Hematopoietic multipotent progenitor cell (in vitro differentiated cells): ENCODE measurements at places on chromosomes 13 and 19.

DNA sequence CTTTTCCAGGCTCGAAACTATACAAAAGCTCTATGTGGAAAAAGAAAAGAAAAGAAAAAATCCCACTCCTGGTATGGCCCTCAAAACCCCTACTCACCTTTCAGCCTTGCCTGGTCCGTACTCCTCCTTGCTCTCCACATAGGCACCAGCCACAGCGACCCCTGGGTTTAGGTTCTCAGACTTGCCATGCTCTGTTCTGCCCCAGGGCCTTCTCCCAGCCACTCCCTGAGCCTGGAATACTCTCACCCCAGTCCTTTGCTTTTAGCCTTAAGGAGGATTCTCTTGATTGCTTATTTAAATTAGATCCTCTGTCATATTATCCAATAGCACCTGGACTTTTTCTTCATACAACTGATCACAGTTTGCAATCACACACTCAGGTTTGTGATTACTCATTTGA lies 522.5 kb downstream of the DIAPH3 start:
- DNase-seq = no peak

DNA sequence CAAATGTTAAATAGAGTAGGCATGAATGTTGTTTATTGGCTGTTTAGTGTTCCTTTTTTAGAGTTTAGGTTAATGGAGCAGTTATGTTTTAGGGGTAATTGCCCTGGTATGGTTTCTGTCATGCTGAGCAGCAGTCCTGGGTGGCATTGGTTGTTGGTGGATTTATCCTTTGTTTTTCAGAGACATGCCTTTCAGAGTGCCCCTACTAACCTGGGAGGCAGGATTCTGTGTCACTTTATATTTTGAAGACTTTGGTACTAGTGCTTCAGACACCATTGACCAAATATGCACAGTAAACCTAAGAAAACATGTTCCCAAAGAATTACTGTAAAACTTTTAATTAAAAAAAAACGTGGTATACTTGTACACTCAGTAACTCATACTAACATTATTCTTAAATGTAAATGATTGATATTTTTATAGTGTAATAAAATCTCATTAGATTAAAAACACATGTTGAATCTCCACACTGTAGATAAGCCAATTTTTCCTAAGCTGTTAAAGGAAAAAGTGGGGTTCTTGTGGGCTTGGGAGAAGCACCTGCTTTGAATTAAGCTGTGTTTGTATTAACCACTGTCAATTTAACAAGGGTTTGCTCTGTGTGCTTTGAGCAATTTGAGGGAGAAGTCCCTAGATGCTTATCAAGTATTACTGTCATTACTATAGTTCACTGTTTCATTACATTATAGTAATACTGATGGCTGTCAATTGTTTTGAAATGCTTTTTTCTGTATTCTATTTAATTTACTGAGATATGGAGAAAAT lies 133.2 kb downstream of the LMO7 start:
- DNase-seq = no peak

- no peak for DNase-seq
These were observed 1881.5 kb upstream of the PCDH20 start for GRCh38 chr13:63297163-63297562.

DNA sequence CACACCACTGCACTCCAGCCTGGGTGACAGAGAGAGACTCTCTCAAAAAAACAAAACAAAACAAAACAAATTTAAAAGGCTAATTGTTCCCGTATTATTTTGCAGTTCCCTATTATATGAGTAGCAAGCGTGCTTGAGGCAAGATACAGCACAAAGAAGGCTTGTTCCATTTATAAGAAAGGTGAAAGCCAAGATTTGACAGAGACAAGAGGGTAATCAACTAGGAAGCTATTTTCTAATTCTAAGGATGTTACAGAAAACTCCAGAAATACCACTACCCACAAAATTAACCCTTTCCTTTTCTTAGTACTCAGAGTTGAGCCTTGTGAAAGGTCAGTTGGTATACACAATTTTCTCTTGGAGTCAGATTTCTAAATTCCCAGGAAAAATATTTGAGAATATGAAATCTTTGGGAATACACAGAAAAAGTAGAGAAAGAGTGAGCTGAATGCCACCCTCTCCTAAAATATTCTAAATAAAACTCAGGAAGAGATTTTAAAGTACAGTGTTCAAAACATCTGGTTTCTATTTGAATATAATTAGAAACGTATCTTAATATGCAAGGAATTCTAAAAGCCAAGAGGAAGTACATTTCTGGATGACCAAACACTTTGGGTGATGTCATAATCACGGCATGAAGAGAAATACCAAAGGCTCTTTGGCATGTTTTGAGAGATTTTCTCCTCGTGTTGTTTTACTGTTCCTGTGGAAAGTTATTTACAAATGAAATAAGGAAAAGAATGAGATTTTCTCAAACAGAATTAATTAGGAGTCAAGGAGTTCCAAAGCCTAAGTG lies 63.0 kb upstream of the FLT1 start:
- no peak for DNase-seq

GRCh38 chr13:113472355-113473025 lies 18.0 kb downstream of the DCUN1D2 start:
- DNase-seq = no peak

DNA sequence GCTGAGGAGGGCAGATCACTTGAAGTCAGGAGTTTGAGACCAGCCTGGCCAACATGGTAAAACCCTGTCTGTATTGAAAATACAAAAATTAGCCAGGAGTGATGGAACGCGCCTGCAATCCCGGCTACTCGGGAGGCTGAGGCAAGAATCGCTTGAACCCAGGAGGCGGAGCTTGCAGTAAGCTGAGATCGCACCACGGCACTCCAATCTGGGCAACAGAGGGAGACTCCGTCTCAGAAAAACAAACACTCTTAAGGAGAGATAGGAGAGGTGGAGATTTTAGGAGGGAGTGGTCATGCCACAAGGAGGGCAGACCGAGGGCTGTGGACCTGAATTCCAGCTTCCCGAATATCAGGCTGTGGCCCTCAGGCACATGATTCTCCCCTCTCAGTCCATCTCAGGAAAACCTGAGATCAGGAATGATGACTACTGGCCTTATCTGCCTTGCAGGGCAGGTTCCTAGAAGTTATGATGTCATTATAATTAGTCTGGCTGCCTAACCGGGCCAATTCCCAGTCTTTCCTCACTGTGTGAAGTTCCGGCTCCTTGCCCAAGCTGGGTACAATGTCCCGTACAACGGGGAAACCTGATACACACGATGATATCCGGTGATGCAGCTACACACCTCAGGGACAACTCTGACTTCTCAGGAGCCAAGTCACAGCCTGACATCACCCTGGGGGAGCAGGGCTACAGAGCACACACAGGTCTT lies 2.5 kb downstream of the SLC35E1 start:
- DNase-seq = no peak
